ENCODE measurements at places on chromosomes 7 and 10.

DNA sequence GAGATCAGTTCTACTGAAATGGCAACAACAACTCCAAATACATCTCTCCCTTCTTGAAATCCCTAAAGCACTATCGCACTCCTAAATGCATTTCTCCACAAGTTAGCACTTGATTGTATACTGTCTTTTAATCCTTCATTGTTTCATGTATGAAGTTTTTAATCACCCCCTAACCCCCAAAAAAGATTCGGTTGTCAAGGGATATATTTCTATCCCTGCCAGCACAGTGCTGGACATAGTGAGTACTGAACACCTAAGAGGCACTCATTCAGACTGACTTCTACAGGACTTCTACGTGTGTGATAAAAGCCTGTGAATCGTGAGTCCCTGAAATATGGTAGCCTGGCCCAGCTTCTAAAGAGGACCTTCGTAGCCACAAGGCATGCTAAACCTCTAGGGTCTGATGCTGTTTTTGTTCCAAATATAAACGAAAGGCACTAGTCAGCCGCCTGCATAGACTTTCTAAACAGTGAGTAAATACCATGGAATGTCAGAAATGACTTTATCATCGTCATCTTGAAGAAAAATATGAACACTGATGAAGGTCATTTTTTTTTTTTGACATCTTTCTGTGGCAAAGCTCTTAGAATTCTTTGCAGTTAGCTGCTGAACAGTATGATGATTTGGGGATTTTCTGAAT lies 14.6 kb upstream of the ZSCAN21 start:
- DNase-seq: no peak

DNA sequence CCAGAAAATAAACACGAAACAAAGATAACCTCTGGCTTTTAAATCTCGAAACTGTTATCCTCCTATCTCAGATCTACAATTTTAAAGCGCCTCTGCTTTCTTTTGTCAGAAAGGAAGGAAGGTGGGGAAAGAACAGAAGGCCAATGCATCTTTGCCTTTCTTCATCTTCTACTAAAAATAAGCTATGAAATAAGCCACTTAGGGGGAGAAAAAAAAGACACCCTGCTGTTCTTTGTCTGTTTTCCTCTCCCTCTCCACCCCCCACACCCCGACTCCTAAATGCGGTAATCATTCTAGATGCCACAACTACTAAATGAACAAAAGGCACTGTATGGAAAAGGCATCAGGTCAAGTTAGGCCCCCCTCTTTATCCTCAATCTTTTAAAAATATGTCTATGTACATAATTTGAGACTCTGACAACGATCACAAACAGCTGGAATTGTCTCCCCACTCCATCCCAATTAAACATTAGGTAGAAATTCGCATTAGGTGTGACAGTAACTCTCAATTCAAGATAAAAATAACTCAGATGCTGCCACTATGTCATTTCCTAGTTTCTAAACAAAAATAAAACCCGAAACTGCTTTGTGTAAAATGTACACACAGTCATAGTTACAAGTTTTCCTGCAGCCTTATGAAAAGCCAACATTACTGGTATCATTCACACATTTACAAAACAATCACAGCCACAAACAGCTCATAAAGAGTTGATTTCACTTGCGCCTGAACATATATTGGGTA lies 2.4 kb downstream of the UBE2H start:
- no peak for DNase-seq

DNA sequence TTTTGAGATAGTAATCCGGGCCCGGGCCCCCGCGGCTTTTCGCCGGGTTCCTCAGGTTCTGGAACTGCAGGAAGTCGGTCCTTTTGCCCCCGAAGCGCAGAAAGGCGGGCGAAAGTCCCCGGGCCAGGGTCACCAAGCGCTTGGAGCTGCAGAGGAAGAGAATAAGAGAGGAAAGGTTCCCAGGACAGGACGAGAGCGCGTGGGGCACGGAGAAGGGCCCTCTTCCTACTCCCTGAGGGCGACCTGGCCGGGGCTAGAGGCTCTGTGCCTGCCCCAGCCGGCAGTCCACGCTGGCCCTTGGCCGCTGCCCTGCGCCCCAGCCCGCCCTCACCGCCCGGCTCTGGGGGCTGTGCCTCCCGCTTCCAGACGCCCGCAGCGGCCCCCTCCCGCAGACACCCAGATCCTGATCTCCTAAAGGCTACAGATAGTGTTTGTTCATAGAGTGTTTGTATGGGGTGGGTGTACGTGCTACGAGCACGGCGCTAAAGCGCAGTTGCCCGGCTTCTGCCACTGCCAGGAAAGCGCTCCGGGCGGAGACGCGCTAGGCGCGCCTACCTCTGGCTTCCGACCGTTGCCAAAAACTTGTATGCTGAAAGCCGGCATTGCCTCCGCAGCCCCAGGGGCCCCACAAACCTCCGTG lies 3.2 kb downstream of the HPSE2 start:
- no peak for DNase-seq

- DNase-seq: no peak
These were observed 12.6 kb upstream of the TBRG4 start for GRCh38 chr7:45123913-45124710.

- no peak for DNase-seq
These were observed 18.4 kb downstream of the TRIM24 start for GRCh38 chr7:138478499-138478908.

DNA sequence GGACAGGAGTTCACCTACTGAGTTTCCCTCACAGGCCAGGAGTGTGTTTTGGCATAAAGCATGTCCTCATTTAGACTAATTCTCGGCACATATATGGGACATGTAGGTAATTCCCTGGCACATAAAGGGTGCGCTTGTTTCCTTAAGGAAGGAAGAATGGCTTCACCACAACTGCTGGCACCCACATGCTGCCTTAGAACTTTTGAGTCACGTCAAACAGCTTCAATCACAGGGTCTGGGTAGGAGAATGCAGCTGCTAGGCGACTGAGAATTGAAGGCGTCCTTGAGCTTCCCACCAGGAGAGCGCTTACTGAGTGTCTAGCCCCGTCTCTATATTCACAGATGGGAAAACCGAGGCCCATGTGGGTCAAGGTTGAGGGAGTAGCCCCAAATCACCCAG lies 146.1 kb downstream of the CHN2 start:
- DNase-seq: no peak

- no peak for DNase-seq
These were observed 12.4 kb downstream of the CPA5 start for GRCh38 chr7:130356876-130357611.

GRCh38 chr7:32092346-32092745 lies 22.1 kb upstream of the PDE1C start:
- DNase-seq: no peak

DNA sequence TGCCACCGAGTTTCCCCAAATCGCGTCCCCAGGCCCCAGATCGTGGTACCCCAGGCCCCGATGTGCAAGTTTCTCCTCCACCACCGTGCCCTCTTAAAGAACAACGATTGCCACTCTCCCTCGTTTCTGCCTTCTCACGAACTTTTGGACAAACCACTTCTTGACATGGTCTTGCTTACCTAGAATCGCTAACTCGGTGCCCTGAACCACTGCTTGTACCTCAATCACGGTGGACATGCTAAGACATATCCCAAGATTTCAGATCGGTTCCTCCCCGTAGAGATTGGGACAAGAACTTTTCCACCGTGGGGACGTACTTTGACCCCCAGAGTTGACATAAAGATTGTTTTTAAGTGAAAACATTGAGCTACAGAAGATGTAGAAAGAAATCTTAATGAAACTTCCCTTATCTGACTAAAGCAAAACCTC lies 477 bp upstream of the ZC3HAV1 start:
- DNase-seq: no peak

- DNase-seq: no peak
These were observed 7.7 kb upstream of the HYCC1 start for GRCh38 chr7:23021596-23021995.

GRCh38 chr7:101390901-101391301 lies 28.2 kb downstream of the COL26A1 start:
- DNase-seq: no peak

GRCh38 chr7:240146-240676 lies 47.8 kb downstream of the FAM20C start:
- no peak for DNase-seq

DNA sequence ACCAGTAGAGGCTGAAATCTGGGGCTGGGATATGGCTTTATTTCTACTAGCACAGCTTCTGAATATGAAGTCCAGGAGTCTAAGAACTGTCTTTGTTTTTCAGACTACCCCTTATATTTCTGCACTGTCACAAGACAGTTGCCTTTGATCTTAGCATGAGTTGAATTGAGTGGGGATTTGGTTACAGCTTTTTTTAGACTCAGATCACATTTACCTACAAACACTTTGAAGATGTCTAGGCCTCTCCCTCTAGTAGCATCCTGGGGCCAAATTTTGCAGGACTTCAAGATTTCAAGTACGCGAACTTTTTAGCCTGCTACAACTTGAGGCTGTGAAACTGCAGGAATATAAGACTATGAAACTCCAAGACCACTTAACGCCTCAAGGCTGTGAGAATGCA lies 240.2 kb downstream of the NEBL start:
- no peak for DNase-seq

DNA sequence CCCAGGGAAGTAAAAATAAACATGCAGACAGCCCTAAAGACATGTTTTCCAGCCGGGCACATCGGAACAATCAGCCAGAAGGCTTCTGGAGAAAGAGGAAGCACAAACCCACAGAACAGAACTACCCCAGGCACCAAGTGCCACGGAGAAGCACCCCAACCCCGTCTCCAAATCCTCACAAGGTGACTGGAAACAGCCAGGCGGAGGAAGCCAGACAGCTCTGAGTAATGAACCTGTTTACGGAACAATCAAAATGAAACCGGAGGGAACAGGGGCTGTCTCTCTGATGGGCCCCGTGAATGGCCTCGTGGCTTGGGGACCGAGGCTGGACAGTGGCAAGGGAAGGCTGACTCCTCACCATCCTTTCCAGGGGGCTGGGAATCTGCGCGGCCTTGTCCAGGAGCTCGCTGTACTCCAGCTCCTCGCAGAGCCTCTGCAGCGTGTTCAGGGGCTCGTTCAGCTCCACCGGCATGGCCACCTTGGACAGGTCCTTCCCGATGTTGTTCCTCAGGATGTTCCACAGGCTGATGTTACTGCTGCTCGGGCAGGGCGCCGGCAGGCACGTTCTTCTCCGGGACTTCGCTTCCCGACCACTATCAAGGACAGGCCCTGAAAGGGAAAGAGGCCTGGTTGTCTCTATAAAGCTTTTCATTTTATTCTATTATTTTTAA lies 77.0 kb upstream of the GSDME start:
- no peak for DNase-seq

GRCh38 chr10:82953331-82953730 lies 1078.3 kb downstream of the NRG3 start:
- DNase-seq: no peak

GRCh38 chr7:14184292-14184864 lies 194.9 kb upstream of the ETV1 start:
- no peak for DNase-seq

DNA sequence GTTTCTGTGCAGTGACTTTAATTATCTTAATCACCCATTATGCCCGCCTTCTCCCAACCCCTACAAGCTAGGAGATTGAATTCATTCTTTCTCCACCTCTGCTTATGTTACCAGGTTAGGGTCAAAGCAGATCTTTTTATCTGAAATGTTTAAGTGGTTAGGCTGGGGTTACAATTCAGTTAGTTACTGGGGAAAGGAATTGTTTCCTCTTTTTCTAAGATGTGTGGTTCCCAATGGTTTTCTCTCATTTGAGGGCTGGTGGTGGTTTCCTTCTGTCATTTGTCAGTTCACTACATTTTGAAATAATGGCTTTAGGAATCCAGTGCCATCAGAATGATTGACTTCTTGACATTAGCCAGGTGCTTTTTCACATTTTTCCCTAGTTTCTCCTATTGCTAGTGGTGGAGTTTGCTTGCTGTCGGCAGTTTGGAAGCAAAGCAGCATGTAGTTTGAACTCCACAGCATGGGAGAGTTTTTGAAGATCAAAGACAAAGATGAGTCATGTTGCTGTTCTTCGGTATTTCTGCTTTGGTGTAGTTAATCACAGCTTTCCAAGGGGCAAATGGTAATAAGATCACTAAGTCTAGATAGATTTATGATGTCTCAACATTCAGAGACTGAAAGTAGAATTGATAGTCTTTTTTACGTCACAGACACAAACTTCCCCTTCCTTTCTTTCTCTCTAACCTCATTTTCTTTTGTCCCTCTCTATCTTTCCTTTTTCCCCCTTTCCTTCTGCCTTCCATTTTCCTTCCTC lies 168.2 kb downstream of the SND1 start:
- DNase-seq: no peak

DNA sequence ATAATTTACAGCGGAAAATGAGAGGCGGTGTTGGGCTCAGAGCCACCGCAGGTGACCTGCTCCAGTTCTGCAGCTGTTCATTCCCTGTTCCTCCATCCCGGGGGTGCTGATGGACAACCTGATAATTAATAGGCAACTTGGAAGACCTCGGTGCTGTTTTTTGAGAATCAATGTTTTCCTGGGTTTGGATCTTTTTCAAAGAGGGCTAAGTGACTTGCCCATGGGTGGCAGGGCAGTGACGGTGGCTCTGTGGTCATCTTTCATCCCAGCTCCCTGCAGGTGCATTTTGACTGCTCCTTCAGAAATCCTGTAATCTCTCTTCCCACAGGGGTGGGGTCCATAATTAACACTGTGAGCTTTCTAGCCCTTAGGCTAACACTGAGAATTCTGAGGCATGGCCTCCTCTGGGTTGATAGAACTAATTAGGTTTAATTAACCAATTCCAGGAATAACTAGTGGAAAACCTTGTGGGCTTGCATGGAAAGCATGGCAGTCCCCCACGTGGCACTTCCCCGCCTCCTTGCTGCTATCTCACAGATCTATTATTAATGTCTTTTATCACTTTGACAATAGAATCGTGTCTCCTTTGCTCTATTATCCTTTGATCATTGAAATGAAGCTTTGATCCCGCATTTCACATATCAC lies 217.9 kb downstream of the GLRX3 start:
- DNase-seq: no peak

DNA sequence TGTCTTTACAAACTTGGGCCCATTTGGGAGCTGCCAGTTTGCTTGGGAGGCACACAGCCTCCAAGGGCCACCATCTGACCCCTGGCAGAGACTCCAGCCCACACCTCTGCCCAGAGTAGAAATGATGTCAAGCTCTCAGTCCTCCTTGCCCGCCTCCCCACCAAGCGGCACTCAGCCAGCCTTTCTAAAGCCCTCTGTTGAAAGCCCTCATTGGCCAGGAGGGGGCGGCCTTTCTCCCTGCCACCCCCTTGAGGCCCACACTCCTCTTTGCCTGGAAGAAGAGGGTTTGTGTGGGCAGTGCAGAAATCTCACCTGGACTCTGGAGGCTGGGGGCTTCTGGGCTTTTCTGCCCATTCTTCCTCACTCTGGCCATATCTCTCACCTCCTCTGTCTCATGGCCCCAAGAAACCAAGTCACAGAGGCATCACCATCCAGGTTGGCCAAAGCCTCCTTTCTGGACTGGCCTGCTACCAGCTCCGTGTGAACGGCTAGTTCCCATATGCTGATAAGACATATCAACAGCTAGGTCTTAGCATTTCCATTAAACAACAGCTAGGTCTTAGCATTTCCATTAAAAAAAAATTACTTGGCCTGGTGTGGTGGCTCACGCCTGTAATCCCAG lies 36.1 kb downstream of the UBTD1 start:
- no peak for DNase-seq
